ENCODE measurements at places on chromosomes 2 and 18. TPM values are rescaled to one million over a fixed set of nuclear protein-coding genes. Genes with fewer than 3 reads are reported as not detected.

GRCh38 chr2:86468162-86469033 lies 27.2 kb downstream of the KDM3A start:
- peaks cover 99% of the 10 kb centered on the region for H3K36me3 ChIP-seq
- H3K27me3 ChIP-seq = no peaks in the 10 kb centered on the region
- H3K4me3 ChIP-seq = no peak overlapping the region
- H3K4me1 ChIP-seq = peaks cover 36% of the 10 kb centered on the region
- H3K27ac ChIP-seq = no peak overlapping the region

GRCh38 chr18:8232791-8233190 lies 376.4 kb upstream of the RAB12 start:
- no peaks in the 10 kb centered on the region for H3K36me3 ChIP-seq
- no peak overlapping the region for H3K27ac ChIP-seq

DNA sequence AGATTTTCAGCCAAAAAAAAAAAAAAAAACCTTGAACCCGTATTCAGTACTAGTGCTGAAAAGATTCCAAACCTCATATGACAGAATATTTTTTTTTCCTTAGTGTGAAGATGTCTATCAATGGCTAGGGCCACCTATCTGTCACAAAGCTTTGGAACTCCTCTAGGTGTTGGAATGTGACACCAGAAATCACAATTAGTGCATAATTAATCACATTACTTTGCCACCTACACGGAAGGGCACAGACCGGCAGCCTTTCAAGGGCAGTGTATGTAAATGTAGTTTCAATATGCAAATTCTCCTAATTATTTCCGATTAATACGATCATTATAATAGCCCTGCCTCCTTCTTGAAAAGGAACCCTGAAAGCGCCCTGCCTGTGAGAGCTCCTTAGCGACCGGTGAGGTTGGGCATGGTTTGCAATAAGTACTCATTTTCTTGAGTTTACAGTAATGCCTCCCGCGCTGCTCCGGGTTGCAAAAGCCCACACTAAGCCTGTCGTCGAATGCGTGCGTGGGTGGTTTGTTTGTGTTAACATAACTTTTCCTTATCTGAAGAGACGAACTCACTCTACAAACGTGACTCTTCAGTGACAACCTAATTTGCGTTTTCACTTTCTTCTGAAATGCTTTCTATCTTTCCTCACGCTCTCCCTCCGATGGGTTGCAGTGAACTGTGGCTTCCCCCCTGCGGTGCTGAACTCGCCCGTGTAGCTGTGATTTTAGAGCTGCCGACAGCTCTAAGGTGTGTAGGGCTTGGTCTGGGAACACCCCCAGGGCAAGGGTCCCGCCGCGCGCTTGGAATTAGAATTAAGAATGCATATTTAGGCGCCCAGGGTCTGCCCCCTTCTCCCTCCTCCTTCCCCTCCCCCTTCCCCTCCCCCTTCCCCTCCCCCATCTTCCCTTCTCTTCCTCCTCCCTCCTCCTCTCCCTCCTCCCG lies 765 bp upstream of the ID2 start:
- peaks cover 47% of the 10 kb centered on the region for H3K4me1 ChIP-seq
- peak overlapping the region; percentile 82 for H3K4me3 ChIP-seq
- DNase-seq = peak; percentile 73
- H3K27me3 ChIP-seq = no peaks in the 10 kb centered on the region

GRCh38 chr2:187912950-187913349 lies 358.7 kb upstream of the TFPI start:
- no peak overlapping the region for H3K4me3 ChIP-seq
- H3K36me3 ChIP-seq = no peaks in the 10 kb centered on the region
- DNase-seq = no peak
- H3K27ac ChIP-seq = no peak overlapping the region
- H3K27me3 ChIP-seq = no peaks in the 10 kb centered on the region

PCARE gene
- total RNA-seq = not detected

GRCh38 chr2:111702804-111703196 lies 181.2 kb downstream of the ANAPC1 start:
- no peaks in the 10 kb centered on the region for H3K27me3 ChIP-seq
- H3K4me1 ChIP-seq = peaks cover 25% of the 10 kb centered on the region
- H3K27ac ChIP-seq = no peak overlapping the region
